ENCODE measurements at places on chromosomes 1 and 21. TPM values are rescaled to one million over a fixed set of nuclear protein-coding genes. Genes with fewer than 3 reads are reported as not detected.

The LHX4 gene
- total RNA-seq: 0.70 TPM

The FCRLB gene
- total RNA-seq: 0.27 TPM

The CNTN2 gene
- not detected for total RNA-seq

The PDPN gene
- not detected for total RNA-seq

The ATP1A4 gene
- not detected for total RNA-seq

The ACTL8 gene
- total RNA-seq: not detected
